ENCODE measurements at places on chromosomes 2 and 18.
A peak's percentile ranks its signal among the peaks of the same experiment; 100 is the strongest.

GRCh38 chr2:25044990-25045389 is 3.1 kb downstream of the EFR3B start:
- DNase-seq, result no peak

GRCh38 chr2:240123821-240124650 is 12.1 kb downstream of the COPS9 start:
- DNase-seq, result no peak

DNA sequence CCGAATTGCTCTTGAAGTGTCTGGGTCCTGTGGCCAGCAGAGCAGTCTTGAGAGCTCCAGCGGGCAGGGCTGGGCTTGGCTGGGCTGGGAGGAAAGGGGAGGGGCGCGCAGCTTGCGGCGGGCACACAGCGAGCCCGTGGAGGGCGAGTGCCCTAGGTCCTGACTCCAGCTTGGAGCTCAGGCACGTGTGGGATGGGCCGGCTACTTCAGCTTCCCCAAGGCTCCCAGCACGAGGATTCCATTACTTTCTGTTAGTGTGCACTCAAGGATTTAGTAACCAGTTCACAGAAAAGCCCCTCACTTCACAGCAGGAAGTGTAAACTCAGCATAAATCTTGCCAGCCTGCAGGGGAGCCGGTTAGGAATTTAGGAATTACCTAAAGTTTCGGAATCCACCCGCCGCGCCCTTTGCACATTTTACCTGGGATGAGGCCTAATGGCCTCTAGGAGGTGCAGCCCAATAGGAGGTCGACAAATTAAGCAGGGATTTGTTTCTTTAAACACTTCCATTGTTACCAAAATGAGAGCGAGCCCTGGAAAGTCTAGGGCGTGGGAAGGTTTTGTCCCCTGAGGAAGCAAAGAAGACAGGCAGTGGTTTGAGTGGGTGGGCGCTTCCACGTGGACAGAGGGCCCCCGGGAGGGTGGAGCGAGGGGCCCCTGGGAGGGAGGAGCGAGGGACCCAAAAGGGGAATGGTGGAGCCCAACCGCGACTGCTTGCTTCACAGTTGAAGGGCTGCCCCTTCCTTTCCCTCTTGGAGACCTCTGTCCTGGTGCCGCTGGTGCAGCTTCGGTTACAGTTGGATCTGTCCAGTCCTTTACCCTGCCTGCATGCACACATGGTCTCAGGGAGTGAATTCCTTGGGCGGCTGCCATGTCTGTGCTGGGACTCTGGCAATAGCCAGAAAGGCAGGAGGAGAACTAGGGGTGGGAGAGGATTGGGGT is 93.3 kb downstream of the CTAGE1 start:
- DNase-seq, result peak; percentile 20

GRCh38 chr2:100781523-100782379 is 38.2 kb upstream of the NPAS2 start:
- no peak for DNase-seq

DNA sequence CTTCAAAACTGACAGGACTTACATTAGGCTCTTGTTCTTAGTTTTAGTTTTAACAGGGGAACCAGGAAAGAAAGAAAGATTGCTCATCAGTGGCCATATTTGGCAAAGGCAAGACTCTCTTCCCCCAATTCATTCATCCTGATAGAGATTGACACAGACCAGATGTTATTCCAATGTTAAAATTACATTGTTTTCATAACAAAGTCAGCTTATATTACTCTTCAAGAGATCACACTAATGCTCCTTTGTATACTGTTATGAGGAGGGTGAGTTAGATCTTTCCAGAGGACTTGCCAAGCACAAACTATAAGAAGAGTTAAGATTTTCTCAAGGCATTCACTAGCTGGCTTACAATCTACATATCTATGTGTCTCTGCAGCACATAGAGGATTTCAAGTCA is 252.1 kb downstream of the SLC8A1 start:
- no peak for DNase-seq

DNA sequence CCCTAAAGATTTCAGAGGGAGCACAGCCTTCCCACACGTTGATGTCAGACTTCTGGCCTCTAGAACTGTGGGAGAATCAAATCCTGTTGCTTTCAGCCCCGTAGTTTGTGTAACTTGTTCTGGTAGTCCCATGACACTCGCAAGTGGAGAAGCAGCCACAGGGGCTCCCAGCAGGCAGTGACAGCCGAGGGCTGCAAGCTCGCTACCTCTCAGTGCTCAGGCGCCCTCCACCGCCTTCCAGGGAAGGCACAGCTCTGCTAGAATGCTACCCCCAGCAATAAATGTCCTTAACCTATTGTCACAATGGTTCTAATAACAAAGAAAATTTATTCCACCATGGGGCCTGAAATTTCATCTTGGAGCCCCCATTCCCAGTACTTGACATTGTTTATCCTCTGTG is 143.1 kb upstream of the ZNF236 start:
- DNase-seq, result no peak

GRCh38 chr2:220885593-220885992 is 686.5 kb downstream of the EPHA4 start:
- DNase-seq, result no peak

DNA sequence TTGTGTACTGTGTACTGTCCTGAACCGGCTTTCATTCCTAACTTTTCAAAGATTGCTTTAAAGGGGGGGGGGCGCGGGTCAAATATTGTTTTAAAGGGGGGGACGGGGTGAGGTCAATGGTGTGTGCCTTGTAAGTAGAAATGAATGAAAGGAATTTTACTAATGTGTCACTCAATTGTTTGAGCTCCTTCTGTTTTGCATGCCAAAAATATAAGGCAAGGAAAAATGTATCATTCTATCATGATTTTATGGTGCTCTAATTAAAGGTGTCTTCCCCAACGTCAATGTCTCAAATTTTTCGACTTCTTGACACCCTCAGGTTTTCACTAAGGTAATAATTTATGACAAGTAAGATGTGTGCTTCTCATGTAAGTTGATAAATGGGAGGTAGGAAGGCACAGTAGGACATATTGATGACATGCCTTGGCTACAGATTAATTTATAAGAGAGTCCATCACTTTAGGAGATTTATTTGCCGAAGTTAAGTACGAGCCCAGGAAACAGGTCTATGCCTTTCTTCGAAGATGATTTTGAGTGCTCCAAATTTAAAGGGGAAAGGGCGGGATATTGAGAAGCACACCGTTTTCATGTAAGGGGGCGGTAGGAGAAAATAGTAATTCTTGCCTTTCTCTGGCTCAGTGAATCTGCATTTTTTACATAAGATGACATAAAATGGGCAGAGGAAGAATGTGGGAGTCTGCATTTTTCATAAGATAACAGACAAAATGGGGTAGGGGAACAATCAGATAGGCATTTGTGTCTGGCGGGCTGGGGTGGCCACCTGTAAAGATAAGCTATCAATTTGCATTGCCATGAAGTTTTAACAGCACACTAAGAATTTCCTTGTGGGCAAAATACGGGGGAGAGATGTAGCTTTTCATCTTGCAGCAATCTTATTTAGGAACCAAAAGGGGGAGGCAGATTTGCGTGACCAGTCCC is 1.2 kb upstream of the TRAPPC8 start:
- peak; percentile 32 for DNase-seq

- DNase-seq, result no peak
Measured at GRCh38 chr2:148177559-148177958, 156.7 kb downstream of the MBD5 start.

- DNase-seq, result no peak
Measured at GRCh38 chr2:44931198-44931780, 10.2 kb upstream of the SIX3 start.

GRCh38 chr2:212975333-212975732 is 176.1 kb downstream of the IKZF2 start:
- DNase-seq, result no peak

GRCh38 chr2:101766871-101767739 is 69.6 kb downstream of the MAP4K4 start:
- no peak for DNase-seq

- DNase-seq, result no peak
Measured at GRCh38 chr2:74401891-74402290, 19.5 kb downstream of the C2orf81 start.

- DNase-seq, result peak; percentile 43
Measured at GRCh38 chr2:208466151-208466919, 59.7 kb downstream of the PTH2R start.
